ENCODE measurements at places on chromosomes 12 and 14. TPM values are rescaled to one million over a fixed set of nuclear protein-coding genes. Genes with fewer than 3 reads are reported as not detected.

Gene ANAPC7
- 63.1 TPM for total RNA-seq

GRCh38 chr12:96020314-96021003, 14.9 kb downstream of the LTA4H start:
- no peak for DNase-seq

Gene ZBTB42
- 2.0 TPM for total RNA-seq

GRCh38 chr12:56932146-56932545, 2.1 kb downstream of the SDR9C7 start:
- DNase-seq = no peak

DNA sequence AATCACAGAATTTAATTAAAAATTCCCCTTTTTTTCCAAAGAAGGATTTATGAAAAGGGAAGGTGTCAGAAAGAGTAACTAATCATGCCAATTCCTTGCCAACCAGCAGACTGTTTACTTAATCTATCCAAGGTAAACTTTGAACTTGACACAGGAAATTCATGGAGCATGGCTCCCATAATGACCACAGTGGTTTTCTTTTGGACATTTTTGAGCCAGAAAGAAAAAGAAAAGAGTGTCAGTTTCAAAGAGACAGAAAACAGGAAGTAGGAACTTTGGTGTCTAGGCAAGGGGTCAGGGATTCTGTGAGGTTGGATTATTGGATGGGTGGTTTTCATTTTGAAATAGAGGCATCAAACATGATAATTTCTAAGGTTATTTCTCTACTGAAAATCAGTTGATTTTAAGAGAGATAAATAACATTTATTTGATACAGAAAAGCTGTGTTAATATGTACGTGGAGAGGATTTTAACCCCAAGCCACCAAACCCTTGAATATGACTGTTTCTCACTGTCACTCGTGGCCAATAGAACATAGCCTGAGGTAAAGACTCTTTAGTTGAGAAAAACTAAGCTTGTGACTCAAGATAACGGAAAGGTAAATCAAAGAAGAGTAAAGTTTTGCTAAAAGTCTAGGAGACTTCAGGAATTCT, 196.1 kb downstream of the TTC6 start:
- no peak for DNase-seq

Gene KCTD10
- 53.5 TPM for total RNA-seq

DNA sequence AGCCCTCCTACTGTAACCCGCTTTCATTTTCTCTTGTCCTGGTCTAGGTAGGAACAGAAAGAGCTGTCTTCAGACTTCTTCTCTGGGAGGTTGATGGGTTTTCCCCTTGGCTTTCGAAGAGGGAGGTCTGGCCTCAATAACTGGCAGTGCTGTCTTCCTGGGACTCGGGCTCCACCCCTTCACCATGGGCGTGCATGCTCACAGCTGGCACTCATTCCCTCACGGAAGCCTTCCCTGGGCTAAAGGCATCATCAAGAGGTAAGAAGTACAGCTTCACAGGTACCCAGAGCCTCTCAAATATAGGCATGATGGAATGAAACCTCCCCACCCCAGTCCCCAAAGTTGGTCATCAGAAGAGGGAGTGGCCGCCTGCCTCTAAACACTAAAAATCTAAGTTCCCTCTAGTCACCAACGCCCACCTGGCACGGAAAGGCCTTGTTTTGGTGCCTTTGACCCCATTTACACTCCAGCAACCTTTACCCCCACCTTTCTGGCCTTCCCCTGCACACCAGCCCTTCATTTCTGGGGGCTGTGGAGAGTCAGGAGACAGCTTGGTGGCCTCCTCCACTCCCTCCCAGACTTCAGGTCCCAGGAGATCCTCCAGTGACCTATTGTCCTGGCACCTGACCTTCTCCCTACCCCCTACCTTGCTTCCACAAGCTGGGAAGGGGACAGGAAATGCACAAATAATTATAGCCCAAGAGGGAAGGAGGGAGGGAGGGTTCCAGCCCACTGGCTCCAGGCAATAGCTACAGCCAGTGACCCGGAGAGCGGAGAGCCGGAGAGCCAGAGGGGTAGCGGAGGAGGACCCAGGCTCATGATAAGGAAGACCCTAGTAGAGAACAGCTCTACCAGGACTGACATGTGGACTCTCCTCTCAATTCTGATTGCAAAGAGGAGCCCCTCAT, 2.8 kb downstream of the RAPGEF3 start:
- DNase-seq = no peak

DNA sequence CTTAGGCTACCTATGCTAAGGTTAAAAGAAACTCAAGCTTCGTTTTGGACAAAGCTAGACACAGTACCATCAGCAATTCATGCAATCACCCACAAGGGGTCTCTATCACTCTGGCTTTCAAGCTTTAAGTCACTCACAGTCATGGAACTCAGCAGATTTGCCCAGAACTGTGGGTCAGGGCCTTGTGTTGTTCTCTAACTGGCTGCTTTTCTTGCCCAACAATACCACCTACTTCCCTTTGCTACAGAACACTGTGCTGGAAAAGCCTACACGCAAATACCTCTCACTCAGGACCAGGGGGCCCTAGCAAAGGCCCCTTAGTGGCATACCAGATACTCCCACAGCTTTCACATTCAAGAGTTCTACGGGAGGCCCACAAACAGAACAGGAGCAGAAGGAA, 9.1 kb downstream of the NEMP1 start:
- DNase-seq = peak; percentile 54

Gene RD3L
- not detected for total RNA-seq

DNA sequence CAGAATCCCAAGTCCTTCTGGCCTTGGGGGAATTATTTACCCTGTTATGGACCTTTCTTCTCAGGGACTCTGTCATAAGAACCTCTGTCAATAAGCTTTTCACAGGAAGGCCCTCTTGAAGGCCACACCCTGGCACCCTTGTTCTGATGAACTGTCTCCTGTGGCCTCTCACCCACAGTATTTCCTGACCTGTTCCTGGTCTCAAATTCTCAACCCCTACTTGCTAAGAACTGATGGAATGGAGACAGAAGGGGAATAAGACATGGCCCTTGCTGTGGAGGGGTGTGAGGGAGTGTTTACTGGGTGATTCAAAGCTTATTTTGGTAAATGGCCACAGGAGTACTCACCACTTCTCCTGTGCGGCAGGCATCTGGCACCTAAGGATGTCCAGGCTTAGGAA, 1082.9 kb downstream of the BCL11B start:
- DNase-seq = no peak

- no peak for DNase-seq
Measured at GRCh38 chr14:65926504-65926903, 514.0 kb downstream of the FUT8 start.

Gene KLRB1
- not detected for total RNA-seq

- no peak for DNase-seq
Measured at GRCh38 chr12:53414756-53415417, 8.8 kb upstream of the AMHR2 start.

DNA sequence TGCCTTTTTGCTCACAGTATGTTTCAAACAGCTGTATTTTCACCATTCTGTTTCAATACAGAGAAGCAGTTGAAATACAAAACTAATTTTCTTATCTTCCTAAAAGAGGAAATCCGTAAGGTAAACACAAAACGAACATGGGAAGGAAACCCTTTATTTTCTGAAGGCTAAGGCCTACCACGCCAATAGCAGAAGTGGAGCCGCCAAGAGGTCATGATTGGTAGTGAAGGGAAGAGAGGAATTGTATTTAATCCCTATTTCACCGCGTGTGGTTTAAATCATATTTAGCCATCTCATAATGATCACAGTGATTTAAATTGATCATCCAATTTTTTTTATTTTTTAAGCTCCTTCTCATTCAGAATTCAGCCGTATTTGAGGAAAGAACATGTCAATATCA, 398.2 kb downstream of the PRKD1 start:
- no peak for DNase-seq

DNA sequence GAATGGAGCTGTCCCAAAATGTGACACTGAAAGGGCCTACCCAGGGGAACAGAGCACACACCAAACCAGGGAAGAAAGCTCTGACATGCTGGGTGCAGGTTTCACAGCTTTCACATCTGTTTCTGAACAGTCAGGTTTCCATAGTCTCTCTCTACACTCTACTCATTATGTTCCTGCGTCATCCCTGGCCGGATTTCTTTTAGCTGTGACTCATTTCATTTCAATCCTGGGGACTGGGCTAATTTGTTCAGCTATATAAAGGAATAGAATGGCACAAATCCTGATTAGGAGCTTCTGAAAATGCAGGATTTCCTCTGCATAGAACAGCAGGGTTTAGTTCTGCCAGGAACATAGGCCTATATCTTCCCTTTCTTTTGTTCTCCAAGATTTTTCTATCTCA, 649.8 kb downstream of the RPS29 start:
- DNase-seq = no peak

DNA sequence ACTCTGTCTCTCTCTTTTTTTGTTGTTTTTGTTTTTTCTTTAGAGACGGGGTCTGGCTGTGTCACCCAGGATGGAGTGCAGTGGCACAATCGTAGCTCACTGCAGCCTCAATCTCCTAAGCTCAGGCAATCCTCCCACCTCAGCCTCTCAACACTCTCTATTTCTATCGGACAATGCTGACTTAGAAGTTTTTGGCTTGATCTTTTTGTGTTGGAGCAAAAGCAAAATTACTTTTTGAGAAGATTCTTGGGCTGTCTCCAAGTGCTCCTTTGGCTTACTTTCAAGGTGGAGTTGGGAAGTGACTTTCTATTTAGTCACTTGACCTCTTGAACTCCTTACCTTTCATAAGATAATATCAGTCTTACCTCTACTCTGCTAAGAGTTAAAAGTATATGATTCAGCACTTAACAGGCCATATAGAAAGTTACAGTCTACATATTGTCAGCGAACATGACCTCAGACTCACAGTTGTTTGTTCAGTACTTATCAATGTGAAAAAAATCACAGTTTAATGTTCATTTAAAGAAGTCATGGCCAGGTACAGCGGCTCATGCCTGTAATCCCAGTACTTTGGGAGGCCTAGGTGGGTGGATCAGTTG, 15.4 kb upstream of the MIA2 start:
- DNase-seq = no peak

GRCh38 chr14:57182760-57183503, 85.8 kb downstream of the EXOC5 start:
- DNase-seq = no peak

DNA sequence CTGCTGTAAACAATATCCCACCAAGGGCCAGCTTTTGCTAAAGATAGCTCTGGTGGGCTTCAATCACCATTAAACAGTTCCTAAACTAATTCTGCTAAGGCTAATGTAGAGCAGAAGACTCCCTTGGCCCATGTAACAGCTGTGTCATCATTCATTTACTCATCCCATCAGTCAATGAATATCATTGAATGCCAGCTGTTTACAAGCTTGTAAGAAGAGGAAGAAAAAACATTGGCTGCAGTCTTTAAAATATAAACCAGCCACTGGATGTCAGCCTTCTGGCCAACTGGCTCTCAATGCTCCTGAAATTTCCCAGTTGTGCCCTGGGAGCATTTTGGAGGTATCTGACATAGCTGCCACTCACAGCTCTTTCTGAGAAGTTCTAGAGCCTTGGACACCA, 18.0 kb upstream of the MAP3K9 start:
- no peak for DNase-seq

GRCh38 chr12:14460212-14460841, 94.8 kb downstream of the ATF7IP start:
- no peak for DNase-seq

DNA sequence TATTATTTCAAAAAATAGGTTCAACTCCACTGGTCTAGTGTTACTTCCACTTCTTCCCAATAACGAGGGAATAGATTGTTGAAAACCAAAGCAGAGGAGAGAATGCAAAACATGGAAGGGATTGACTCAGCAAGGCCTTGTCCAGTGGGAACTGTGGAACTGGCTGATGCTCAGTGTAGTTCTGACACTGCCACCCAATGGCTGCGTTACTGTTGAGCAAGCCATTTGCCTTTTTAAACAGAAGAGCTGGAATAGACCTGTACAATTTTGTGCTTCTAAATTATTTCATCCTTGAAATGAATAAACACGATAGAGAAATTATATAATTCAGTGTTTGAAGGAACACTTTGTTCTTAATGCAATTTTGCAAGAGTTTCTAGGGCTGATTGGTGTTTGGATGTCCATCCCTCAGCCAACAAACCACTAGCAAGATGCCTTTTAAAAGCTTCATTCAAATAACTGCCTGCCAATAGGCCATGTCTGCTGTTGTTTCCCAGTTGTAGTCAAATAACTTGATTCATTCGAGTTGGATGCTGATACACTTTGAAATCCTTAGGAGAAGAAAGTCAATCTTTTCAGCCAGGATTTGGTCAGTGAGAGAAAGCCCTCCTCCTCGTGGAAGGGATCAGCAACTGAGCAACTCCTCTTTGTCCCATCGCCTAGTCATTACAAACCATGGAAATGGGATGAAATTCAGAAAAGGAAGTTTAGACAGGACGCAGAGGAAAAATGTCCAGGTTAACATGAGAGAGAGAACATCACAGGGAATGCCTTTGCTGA, 7.3 kb upstream of the MGP start:
- no peak for DNase-seq

DNA sequence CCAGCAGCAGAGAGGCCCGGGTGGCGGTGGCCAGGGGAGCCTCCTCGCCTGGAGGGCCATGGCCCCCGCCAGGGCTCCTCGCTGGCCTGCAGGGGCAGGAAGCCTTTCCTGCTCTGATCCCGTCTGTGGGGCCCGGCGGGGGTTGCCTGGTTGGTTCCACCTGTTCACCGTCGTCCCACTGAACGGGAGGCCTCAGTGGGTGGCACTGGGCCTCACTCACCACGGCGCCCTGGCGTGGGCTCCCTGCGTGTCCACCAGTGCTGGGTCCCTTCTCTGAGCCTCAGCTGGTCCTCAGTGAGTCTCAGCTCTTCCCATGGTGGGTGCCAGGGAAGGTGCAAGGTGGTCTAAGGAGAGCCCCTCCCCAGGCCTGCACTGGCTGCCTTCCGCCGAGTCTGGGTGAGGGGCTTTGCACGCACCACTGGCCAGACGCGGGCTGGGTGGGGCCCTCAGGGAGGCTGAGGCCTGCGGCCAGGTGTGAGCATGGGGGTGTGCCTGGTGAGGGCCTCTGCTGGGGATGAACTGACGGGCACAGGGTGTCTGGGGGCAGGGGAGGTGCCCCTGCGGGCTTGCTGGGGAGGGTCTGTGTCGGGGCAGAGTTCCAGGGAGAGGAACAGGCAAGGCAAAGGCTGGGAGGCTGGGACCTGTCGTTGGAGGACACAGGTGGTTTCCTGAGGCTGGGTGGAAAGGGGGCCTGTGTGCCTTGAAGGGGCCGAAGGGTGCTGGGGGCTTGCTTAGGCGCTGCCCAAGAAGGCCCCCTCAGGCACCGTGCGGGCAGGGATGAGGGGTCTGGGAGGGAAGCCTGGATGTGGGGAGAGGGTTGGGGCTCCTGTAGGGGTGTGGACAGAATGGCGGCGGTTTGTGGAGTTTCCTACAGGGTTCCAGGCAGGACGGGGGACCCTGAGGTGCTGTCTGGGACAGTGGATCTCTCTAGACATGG, 339.8 kb downstream of the TMEM121 start:
- DNase-seq = no peak

GRCh38 chr12:68189821-68190242, 30.3 kb upstream of the IFNG start:
- DNase-seq = peak; percentile 31
